ENCODE measurements at places on chromosomes 4 and X. TPM values are rescaled to one million over a fixed set of nuclear protein-coding genes. Genes with fewer than 3 reads are reported as not detected.

PPEF1 gene
- total RNA-seq = not detected

ZNF711 gene
- 4.0 TPM for total RNA-seq

ASB9 gene
- 17.4 TPM for total RNA-seq

SLC49A3 gene
- total RNA-seq = 2.4 TPM

TENM3 gene
- total RNA-seq = 25.7 TPM

TMSB15A gene
- 6.0 TPM for total RNA-seq

CSAG3 gene
- not detected for total RNA-seq

IQCM gene
- not detected for total RNA-seq

VEGFC gene
- total RNA-seq = 24.6 TPM

FLNA gene
- total RNA-seq = 1,424 TPM

GRPR gene
- 0.14 TPM for total RNA-seq

GAGE1 gene
- not detected for total RNA-seq

ARSJ gene
- total RNA-seq = 62.4 TPM

AMTN gene
- total RNA-seq = not detected

SLC25A43 gene
- 21.7 TPM for total RNA-seq

SSX2 gene
- total RNA-seq = not detected

MAGEA2B gene
- total RNA-seq = not detected

CXCL3 gene
- total RNA-seq = 0.93 TPM

DKK2 gene
- total RNA-seq = 6.0 TPM

COL4A6 gene
- total RNA-seq = 2.1 TPM

SOWAHB gene
- not detected for total RNA-seq

IDH3G gene
- total RNA-seq = 32.9 TPM
